Stomach (tissue), 19 donors: ENCODE measurements at places on chromosomes 3 and 15.

DNA sequence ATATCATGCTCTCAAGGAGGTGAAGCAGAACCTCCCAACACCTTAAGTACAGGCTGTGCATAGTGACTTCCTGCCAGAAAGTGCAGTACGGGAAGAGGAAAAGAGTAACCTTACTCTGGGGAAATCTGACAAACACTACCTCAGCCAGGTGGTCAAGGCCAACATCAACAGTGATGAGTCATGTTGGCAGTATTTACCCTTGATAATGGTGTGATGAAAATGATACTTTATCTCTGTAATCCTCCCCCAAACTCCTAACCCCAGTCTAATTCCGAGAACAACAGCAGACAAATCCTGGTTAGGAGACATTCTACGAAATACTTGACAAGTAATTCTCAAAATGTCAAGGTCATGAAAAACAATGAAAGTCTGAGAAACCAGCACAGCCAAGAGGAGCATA, 26.5 kb downstream of the ANKDD1A start:
- H3K27ac ChIP-seq = no peak overlapping the region
- H3K27me3 ChIP-seq = no peaks in the 10 kb centered on the region
- H3K4me3 ChIP-seq = no peak overlapping the region

DNA sequence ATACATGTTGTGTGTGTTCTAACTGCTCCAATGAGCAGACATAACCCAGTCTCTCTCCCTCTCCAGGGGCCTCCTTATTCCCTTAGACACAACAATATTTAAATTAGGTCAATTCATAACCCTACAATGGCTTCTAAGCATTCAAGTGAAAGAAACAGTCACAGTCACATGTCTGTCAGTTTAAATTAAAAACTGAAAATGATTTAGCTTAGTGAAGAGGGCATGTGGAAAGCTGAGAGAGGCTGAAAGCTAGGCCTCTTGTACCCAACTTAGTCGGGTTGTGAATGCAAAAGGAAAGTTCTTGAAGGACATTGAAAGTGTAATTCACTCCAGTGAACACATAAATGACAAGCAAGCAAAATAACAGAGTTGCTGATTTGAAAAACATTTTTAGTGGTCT, 1519.6 kb downstream of the OTOL1 start:
- H3K4me3 ChIP-seq = no peak overlapping the region
- no peaks in the 10 kb centered on the region for H3K27me3 ChIP-seq
- no peaks in the 10 kb centered on the region for H3K36me3 ChIP-seq

DNA sequence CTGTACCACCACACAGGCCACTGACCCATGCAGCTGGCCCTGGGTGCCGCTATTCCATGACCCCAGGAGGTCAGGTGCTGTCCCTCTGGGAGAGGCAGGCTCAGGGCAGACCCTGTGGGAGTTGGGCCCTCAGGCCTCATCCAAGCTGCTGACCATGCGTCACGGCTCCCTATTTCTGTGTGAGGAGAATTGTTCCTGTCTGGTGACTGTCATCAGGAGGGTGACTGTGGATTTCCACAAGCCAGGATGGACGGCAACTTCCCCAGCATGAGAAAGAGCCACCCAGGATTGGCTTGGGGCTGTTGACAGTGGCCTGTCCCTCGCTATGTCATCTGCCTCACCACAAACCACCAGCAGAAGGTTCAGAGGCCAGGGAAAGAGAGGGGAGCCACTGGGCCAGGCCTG, 41.4 kb downstream of the ZDHHC19 start:
- H3K27ac ChIP-seq = no peak overlapping the region
- no peaks in the 10 kb centered on the region for H3K27me3 ChIP-seq
- no peaks in the 10 kb centered on the region for H3K36me3 ChIP-seq
- H3K4me3 ChIP-seq = no peak overlapping the region

- peak overlapping the region; percentile 65 for H3K27ac ChIP-seq
- H3K4me1 ChIP-seq = peaks cover 39% of the 10 kb centered on the region
- H3K36me3 ChIP-seq = no peaks in the 10 kb centered on the region
- peak; percentile 72 for DNase-seq
Measured at GRCh38 chr3:186109897-186110803, 1.3 kb upstream of the ETV5 start.

DNA sequence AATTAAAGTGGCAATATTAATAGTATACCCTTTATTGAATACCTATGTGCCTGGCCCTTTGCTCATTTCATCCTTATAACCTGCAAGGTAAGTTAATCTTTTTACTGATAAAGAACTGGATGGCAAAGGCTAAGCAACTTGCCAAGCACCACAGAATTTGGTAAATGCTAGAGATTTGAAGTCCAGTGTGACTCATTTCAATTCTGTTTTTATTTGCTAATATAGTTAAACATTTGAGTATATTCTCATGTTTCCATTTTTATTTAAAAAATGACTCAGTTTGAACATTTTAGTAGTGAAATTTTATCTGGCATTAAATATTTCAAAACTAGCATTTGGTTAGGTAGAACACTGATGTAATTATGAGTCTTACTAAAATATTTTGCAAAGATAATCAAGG, 11.3 kb downstream of the PFN2 start:
- H3K27me3 ChIP-seq = no peaks in the 10 kb centered on the region
- DNase-seq = no peak
- no peaks in the 10 kb centered on the region for H3K36me3 ChIP-seq
- no peak overlapping the region for H3K4me3 ChIP-seq
- H3K4me1 ChIP-seq = no peaks in the 10 kb centered on the region

- H3K27ac ChIP-seq = peak overlapping the region; percentile 56
- H3K36me3 ChIP-seq = no peaks in the 10 kb centered on the region
- no peaks in the 10 kb centered on the region for H3K27me3 ChIP-seq
- H3K4me3 ChIP-seq = no peak overlapping the region
Measured at GRCh38 chr3:37963016-37963415, 27.6 kb upstream of the VILL start.

DNA sequence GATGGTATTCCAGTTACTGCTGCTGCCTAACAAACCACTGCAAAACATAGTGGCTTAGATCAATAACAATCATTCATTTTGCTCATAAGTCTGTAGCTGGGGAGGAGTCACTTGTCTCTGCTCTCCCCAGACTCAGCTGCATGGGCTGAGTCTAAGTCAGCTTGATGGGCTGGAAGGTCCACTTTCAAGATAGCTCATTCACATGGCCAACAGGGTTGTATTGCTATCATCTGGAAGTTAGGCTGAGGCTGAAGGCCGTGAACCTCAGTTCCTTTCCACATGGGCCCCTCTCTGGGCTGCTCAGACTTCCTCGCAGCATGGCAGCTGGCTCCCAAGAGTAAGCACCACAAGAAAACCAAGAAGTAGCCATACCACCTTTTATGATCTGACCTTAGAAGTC, 28.7 kb upstream of the BFSP2 start:
- no peaks in the 10 kb centered on the region for H3K4me1 ChIP-seq
- DNase-seq = no peak
- H3K4me3 ChIP-seq = no peak overlapping the region
- no peak overlapping the region for H3K27ac ChIP-seq
- H3K36me3 ChIP-seq = no peaks in the 10 kb centered on the region
- H3K27me3 ChIP-seq = no peaks in the 10 kb centered on the region

DNA sequence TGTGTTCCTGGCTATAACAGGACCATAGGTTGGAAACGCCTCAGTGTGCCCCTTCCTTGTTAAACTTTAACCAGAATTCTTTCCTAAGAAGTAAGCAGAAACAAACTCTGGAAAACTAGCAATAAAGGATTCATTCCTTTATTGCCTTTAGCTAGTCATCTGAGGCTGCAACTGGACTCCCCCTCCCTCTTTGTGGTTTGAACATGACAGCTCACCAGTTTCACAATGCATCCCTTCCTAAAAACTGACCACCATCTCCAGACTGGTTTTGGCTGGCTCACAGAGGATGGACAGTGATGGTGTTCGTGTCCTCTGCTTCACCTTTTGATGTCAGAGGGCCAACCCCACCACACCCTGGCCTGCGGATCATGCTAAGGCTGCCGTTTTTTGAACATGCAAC, 27.9 kb upstream of the TGFBR2 start:
- no peak overlapping the region for H3K27ac ChIP-seq
- H3K4me3 ChIP-seq = no peak overlapping the region
- DNase-seq = no peak
- no peaks in the 10 kb centered on the region for H3K27me3 ChIP-seq

- no peaks in the 10 kb centered on the region for H3K27me3 ChIP-seq
- H3K4me3 ChIP-seq = no peak overlapping the region
- no peaks in the 10 kb centered on the region for H3K4me1 ChIP-seq
Measured at GRCh38 chr15:62465173-62465572, 300.1 kb upstream of the C2CD4B start.

DNA sequence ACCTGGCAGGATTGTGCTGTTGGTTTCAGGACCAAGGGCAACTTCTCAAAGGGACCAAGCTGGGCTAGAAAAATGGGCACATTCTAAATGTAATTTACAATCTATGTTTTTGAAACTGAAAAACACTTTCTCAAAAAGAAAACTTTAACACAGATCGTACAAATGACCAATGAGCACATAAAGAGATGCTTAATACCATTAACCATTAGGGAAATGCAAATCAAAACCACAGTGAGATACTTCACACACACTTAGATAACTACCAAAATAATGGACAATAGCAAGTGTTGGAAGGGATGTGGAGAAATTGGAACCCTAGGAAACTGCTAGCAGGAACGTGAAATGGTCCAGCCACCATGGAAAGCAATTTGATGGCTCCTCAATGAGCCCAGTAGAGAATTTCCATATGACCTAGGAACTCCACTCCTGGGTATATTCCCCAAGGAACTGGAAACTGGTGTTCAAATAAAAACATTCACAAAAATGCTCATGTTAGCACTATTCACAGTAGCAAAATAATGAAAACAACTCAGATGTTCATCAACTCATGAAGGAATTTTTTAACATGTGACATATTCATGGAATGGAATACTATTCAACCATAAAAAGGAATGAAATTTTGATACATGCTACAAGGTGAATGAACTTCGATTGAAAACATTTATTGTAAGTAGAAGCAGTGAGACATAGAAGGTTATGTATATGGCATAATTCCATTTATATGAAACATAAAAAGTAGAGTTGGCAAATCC, 288.3 kb upstream of the NR2F2 start:
- DNase-seq = no peak
- H3K4me1 ChIP-seq = no peaks in the 10 kb centered on the region
- no peak overlapping the region for H3K27ac ChIP-seq
- H3K36me3 ChIP-seq = no peaks in the 10 kb centered on the region
- no peaks in the 10 kb centered on the region for H3K27me3 ChIP-seq

- DNase-seq = no peak
- no peak overlapping the region for H3K4me3 ChIP-seq
- H3K27me3 ChIP-seq = no peaks in the 10 kb centered on the region
- H3K4me1 ChIP-seq = no peaks in the 10 kb centered on the region
- no peak overlapping the region for H3K27ac ChIP-seq
- H3K36me3 ChIP-seq = no peaks in the 10 kb centered on the region
Measured at GRCh38 chr15:35329521-35329961, 216.4 kb downstream of the DPH6 start.

DNA sequence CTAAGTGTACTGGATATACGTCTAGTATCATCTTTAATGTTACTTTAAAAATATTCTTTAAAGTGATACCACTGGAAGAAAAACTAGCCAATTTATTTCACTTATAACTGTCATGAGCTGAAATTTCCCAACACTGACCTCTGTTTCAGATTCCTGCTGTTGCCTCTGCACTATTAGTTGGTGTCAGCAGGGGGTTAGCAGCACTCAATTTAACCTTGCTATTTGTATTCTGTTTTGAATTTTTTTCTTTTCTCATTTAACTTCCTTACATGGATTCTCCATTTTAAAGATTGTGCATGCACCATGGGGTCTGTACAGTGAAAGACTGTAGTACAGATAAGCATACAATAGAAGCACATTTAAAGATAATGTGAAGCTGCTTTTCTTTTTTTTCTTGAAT, 169.2 kb downstream of the UBE2E2 start:
- no peak overlapping the region for H3K4me3 ChIP-seq
- no peaks in the 10 kb centered on the region for H3K36me3 ChIP-seq
- no peaks in the 10 kb centered on the region for H3K27me3 ChIP-seq
- H3K4me1 ChIP-seq = peaks cover 5% of the 10 kb centered on the region
- DNase-seq = no peak
- H3K27ac ChIP-seq = no peak overlapping the region

DNA sequence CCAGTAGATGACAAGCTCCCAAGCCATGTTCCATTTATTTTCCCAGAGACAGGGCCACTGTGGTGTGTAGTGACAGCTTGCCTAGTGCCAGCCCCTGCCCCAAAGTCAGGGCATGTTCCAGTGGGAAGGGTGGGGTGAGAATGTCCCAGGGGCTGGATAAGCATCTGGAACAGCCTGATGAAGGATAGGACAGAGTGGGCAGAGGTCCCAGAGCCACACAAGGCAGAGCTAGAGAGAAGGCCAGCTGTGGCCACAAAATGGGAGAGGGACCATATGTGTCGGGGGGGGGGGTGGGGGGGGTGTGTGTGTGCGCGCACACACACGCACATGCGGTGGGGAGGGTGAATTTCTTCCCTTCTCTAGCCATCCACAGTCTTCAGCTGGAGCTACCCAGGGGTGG, 27.0 kb upstream of the TSPAN3 start:
- H3K36me3 ChIP-seq = no peaks in the 10 kb centered on the region
- H3K4me1 ChIP-seq = no peaks in the 10 kb centered on the region
- DNase-seq = no peak
- no peak overlapping the region for H3K27ac ChIP-seq
- no peak overlapping the region for H3K4me3 ChIP-seq

DNA sequence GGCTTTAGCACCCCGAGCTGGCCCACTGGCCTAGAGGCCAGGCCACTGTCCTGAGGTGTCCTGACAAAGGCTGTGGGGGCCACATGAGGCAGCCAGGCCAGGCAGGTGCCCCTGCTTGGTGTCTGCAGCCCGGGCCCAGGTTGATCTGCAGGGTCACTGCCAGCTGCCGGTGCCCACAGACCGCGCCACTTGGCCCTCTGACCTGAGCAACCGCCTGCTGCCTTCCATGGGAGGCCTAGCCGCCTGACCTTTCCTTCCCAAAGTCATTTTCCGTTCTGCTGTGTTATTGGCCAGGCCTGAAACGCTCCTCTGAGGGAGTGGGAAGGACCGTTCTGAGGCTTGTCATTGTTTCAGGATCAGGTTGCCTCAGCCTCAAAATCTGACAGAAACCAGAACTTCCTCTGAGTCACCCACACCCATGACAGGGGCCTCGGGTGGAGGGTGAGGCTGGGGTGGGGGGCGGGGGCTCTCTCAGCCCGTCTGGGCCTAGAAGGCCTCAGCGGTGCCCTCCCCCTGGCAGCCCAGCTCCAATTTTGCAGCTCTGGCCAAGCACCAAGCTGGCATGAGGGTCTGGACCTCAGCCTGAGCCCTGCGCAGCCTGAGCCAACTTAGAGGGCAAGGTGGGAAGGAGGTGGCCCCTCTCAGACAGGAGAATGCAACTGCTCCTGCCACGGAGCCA, 140.7 kb upstream of the MEF2A start:
- H3K27ac ChIP-seq = peak overlapping the region; percentile 69
- H3K4me1 ChIP-seq = no peaks in the 10 kb centered on the region
- H3K36me3 ChIP-seq = no peaks in the 10 kb centered on the region
- DNase-seq = peak; percentile 80
- no peaks in the 10 kb centered on the region for H3K27me3 ChIP-seq

GRCh38 chr3:88046766-88047165, 12.0 kb downstream of the CGGBP1 start:
- no peak overlapping the region for H3K4me3 ChIP-seq
- no peak overlapping the region for H3K27ac ChIP-seq
- H3K27me3 ChIP-seq = no peaks in the 10 kb centered on the region
- H3K36me3 ChIP-seq = no peaks in the 10 kb centered on the region
- no peaks in the 10 kb centered on the region for H3K4me1 ChIP-seq
- no peak for DNase-seq
